H9 (cell line): ENCODE measurements at places on chromosomes 11 and 22.

GRCh38 chr11:77619576-77620198 lies 17.9 kb downstream of the CLNS1A start:
- DNase-seq: no peak

DNA sequence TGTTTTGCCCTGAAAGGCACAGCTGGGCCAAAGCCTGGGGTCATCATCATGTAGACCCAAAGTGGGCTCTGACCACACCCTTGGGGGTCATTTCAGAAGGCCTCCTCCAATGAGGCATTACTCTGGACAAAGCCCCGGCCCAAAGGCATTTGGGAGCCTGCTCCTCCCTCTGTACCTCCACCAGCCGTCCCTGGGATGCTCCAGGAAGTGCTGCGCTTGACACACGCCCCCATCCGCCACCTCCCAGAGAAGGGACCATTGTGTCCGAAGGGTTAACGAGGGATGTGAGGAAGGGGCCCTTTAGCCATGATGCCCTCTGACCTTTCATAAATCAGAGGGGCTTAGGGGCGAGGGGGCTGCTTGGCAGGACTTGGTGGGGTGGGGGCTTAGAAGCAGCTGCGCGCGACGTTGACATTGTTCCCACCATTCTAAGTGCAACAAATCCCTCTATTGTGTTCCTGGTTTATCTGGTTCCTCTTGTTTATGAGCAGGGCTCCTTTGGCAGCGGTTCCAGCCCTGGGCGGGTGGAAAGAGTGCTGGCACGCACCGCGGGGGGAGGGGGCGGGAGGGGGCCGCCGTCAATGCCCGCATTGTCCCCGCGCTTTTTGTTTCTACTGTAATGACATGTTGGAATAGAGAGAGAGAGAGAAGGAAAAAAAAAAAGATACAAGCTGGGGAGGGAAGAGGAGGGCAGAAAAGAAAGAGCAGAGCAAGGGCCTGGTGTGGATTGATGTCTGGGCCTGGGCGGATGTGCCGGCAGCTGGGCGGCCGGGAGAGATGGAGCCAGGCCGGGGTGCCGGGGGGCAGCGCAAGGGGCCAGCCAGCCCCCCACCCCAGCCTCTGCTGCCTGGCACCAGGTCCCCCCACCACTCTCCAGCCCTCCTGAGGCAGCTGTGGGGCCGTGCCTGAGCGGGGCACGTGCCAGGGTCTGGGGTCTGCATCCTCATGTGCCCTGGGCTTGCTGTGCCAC lies 32.1 kb upstream of the SOX10 start:
- DNase-seq: no peak

GRCh38 chr11:123718063-123718462 lies 23.4 kb downstream of the ZNF202 start:
- DNase-seq: no peak

- peak; percentile 78 for DNase-seq
Observed at GRCh38 chr11:120108154-120108784, 29.6 kb downstream of the TRIM29 start.

DNA sequence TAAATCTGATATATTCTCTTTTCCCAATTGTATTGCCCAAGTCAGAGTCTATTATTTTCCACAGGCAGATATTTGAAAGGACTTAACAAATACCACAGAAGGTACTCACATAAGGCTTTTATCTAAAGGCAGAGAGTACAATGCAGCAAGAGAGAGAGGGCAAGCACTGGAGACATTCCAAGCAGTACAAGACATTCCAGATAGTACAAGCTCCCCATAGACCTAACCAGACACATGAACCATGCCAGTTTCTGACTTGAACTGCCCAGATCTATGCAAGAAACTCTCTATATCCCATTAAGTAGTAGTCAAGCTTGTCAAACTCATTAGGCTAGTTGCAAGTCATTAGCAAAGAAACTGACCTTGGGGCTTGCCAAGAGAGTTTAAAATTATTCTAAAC lies 11.2 kb upstream of the MS4A6E start:
- no peak for DNase-seq

DNA sequence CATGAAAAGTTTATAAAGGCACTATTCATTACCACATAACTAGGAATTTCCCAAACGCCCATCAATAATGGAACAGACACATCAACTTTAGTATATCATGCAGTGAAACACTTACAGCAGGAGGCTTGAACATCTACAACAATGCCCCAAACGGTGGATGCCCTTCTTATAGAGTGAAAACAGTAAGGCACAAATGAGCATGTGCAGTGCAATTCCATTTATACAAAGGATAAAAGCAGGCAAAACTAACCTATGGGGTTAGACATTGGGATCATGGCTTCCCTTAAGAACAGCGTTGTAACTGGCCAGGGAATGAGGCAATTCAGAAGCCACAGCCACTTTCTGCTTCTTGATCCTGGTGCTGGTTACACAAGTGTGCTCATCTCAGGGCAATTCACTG lies 1363.0 kb downstream of the TBC1D22A start:
- DNase-seq: no peak

DNA sequence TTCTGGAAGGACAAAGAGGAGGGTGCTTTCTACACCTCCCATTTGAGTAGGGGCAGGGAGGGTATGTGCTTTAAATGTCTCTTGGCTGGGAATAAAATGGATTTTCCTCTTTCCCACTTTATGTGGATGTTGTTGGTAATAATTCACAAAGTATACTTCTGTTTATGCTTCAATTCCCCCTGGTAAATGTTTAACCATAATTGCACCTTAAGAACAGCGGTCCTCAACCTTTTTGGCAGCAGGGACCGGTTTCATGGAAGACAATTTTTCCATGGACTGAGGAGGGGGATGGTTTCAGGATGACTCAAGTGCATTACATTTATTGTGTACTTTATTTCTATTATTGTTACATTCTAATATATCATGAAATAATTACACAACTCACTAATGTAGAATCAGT lies 4.0 kb upstream of the TP53AIP1 start:
- DNase-seq: no peak

- no peak for DNase-seq
Observed at GRCh38 chr22:23796461-23796860, 9.7 kb downstream of the SMARCB1 start.

GRCh38 chr11:83092488-83093384 lies 21.0 kb upstream of the RAB30 start:
- no peak for DNase-seq

- peak; percentile 36 for DNase-seq
Observed at GRCh38 chr22:42632096-42632495, 8.3 kb downstream of the ATP5MGL start.

DNA sequence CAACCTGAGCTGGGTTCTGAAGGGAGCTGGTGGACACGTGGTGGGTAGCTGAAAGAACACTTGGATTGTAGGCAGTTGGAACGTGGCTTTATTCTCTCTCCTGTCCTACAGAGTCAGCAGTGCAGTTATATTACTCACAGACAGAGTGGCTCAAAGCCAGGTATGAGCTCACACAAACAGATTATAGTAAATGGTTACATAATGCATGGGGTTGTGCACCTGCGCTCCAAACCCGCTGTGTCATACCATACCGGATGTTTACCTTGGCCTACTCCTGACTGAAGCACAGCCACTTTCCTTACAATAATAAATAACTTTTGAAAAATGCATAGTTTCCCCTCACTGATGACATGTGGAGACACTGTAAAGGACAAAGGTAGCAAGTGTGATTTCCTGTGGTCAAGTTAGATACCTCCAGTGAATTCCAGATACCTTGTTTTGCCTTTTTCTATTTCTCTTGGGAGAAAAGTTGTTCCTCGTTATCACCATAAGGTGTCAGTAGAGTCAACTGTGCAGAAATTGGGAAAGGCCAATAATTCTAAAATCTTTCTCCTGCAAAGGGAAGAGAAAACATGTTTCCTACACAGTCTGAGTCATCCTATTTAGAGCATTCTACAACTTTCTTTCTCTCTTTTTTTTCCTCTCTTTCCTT lies 13.5 kb downstream of the MS4A6A start:
- DNase-seq: no peak

DNA sequence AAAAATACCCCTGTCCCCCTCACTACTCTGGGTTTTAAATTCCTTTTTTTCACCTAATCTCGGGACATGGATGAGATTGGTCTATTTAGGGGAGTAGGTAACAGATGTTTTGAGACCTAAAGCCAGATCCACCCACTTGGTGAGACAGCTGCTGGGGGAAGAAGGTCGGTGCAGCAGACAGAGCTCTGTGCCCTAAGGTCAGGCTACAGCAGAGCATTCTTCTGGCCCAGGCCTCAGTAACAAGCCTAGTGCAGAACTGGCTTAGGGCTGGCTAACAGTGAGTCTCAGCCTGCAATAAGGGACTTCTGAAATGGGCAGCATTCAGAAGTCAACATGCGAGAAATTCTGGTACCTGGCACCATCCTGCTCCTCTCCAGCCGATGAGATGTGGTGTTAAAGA lies 444.9 kb upstream of the KIRREL3 start:
- no peak for DNase-seq

- DNase-seq: no peak
Observed at GRCh38 chr11:119808407-119809185, 79.6 kb upstream of the NECTIN1 start.

DNA sequence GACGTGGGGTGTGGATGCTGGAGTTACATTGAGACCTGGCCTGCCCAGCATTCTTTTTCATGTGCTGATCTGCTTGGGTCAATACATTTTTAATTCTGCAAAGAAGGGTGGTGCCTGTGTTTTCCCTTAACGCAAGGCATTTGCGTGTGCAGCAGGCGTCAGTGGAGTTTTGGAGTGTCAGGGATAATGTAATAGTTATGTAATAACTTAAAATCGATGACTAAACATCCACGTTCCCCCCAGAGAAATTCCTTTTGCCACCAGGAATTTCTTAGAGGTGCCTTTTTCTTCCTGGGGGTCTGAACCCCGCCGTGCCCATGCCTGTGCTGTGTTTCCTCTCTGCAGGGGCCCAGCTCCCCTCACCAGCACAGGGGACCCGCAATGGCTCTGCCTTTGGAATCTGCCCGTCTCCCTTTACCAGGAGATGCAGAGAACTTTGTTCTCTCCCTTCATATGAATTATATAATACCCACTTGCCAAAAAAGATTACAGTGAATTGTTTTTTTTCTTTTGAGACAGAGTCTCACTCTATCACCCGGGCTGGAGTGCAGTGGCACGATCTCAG lies 62.6 kb downstream of the TBC1D22A start:
- DNase-seq: no peak

GRCh38 chr22:22110548-22111266 lies 128.1 kb upstream of the TOP3B start:
- DNase-seq: peak; percentile 51

GRCh38 chr11:45432100-45432499 lies 146.0 kb upstream of the SYT13 start:
- no peak for DNase-seq

GRCh38 chr11:119940401-119940976 lies 197.4 kb downstream of the TRIM29 start:
- no peak for DNase-seq
